ENCODE measurements at places on chromosomes 2 and 18.

DNA sequence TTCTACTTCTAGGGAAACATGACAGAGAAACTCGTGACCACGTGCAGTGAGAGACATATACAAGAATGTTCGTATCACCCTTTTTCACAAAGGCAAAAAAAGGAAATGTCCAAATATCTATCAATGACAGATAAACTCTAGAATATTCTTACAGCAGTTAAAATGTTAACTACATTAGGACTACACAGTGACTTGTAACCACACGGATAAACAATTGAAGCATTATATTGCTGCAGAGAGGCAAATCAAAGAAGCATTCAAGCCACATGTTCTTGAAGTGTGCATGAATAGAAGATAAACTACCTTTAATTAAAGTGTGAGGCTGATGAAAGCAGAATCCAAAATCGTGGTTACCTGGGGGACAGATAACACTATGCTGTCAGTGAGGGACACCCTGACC lies 935.3 kb upstream of the KLHL29 start:
- no peak for DNase-seq

DNA sequence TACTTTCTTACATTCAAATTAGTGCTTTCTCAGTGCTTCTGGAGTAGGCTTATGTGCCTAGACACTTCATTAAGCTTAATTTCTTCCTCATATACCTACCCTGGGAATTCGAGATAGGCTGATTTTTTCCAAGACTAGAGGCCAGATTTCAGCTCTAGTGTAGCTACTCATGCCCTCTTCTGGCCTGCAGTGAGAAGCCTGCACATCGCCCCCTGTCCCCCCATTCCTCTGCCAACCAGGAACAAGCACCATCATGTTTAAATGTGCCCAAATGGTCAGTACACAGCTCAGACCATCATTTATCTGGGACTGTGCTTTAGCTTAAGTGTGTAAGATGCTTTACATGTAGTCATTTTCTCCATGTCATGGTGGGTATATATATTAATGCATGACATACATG lies 1218.8 kb upstream of the LRRTM1 start:
- no peak for DNase-seq

DNA sequence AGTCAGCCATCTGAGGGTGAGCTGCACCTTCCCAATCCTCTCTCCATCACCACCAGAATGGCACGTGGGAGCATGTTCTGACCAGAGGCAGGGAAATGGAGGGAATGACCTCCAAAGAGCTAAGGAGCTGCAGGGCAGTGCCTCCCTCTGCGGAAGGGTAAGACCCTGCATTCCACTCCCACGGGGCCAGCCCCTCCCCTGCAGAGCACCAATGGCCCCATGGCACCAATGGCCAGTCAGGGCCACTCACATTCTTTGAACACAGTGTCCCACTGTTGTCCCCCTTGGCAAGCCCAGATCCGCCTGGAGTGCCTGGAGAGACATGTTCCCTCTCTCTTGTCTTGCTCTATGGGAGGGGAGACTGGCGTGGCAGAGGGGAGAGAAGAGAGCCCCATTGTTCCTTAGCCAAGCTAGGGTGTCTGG lies 164.4 kb downstream of the TNS1 start:
- DNase-seq: no peak

DNA sequence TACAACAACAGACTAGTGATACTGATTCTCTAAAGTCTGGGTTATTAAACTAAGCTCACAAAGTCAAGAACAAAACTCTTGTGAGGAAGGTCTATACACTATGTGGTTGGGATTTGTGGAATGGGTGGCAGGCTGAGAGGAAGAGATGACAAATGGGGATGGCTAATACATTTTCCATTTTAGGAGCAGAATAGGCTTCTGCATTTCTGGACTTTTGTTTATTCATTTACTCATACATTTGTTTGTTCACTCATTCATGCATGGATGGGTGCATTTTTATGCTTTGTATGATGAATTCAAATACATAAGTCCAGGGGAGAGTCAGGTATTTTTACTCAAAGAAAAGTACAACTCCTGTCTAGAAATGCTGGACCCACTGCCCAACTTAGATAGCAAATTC lies 637.4 kb upstream of the CDH2 start:
- DNase-seq: no peak

GRCh38 chr18:44579745-44580144 lies 100.9 kb upstream of the SETBP1 start:
- no peak for DNase-seq

DNA sequence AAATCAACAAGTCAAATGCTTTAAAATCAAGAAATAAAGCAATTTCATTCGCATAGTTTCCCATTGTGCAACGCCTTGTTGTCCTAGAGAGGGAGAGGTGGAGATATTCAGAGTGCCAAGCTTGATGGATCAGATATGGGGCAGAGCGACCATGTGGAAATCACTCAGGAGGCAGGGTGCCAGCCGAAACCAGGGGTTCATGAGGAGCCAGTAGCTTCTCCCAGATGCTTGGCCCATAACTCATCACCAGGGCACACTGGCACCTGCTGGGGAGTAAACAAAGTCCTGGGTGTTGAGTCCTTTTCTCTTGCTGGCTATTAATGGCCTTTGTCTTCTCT lies 53.0 kb upstream of the ASAP2 start:
- no peak for DNase-seq

GRCh38 chr2:235567842-235568241 lies 74.0 kb downstream of the AGAP1 start:
- DNase-seq: no peak

Data from NCI-H1694 treated with DMSO at 0.1 percent for 48 hours (cell line).